Stimulated activated CD4-positive, alpha-beta T cell treated with anti-CD3 and anti-CD28 coated beads, Interleukin-2, amount 100 ng/mL, for 48 hours (primary cell): ENCODE measurements at places on chromosomes 1 and 21.

DNA sequence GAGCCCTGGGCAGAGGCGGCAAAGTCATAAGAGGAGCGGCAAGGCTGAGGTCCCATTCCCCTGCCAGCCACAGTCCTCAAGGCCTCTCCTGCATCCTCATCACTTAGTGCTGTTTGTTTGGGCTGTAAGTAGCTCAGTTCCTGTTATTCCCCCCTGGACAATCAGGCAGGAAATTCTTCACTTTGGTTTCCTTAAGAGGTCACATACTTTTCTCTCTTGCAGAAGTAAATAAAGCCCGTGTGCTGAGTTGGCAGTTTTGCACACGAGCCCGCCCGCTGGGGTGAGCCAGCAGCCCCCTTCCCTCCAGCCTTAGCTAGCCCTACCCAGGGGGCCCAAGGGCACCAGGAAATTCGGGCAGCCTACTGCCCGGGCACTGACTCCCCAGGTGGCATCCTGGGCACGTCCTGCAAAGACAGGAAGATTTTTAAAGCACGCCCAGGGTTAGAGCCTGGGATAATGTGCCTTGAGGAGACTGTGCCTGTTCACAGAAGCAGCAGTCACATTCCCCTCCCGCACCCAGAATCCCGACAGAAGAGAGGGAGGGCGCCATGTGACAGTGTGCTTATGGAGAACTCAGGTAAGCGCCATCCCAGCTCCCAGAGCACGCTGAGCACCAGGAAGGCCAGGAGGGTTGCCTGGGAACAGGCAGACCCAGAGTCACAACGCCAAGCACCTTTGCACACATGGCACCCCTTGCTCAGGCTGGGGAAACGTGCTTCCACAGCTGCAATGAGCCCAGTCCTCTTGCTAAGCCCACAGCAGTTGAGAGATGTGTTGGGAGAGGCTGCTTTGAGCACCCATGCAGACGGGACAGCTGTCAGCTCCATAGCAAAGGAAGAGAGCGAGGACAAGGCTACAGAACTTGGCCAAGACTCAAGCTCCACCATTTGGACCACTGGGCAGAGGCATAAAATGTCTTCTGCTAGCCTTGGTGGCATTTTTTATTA is 144.5 kb upstream of the TMEM51 start:
- DNase-seq = no peak

DNA sequence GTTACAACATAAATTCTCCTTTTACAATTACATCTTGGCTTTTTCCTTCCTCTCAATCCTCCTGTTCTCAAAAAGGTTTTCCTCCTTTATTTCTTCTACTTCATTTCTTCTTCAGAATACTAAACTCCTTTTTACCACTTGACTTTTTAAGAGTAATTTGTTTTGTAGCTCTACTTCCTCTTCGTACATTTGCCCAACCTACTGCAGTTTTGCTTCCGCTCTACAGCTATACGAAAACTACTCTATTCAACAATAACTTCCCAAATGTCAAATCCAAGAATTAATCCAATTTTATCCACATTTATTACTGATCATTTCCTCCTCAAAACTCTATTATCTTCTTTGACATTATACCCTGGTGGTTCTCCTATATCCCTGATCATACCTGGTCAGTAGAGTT is 3.4 kb downstream of the GDAP2 start:
- no peak for DNase-seq

GRCh38 chr1:219304227-219305226 is 130.8 kb downstream of the LYPLAL1 start:
- no peak for DNase-seq

DNA sequence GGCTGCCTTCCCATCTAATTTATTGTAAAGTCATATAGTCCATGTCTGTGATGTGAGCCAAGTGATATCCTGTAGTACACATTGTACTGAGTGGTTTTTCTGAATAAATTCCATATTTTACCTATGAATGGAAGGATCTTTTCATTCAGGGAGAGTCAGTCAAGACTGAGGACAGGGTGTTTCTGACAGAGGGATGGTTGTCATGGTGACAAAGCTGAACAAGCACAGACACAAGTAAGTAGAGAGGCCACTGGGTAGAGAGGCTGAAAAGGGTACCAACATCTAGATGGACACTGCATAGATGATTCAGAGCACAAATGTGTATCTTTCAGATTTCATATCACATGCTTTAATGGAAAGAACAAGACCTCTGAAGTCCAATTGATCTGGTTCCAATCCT is 22.6 kb upstream of the IL20 start:
- no peak for DNase-seq

GRCh38 chr21:18443701-18444100 is 40.1 kb upstream of the TMPRSS15 start:
- no peak for DNase-seq

GRCh38 chr1:215345208-215345607 is 221.9 kb upstream of the KCTD3 start:
- no peak for DNase-seq

GRCh38 chr1:228238007-228238406 is 30.2 kb downstream of the OBSCN start:
- no peak for DNase-seq

DNA sequence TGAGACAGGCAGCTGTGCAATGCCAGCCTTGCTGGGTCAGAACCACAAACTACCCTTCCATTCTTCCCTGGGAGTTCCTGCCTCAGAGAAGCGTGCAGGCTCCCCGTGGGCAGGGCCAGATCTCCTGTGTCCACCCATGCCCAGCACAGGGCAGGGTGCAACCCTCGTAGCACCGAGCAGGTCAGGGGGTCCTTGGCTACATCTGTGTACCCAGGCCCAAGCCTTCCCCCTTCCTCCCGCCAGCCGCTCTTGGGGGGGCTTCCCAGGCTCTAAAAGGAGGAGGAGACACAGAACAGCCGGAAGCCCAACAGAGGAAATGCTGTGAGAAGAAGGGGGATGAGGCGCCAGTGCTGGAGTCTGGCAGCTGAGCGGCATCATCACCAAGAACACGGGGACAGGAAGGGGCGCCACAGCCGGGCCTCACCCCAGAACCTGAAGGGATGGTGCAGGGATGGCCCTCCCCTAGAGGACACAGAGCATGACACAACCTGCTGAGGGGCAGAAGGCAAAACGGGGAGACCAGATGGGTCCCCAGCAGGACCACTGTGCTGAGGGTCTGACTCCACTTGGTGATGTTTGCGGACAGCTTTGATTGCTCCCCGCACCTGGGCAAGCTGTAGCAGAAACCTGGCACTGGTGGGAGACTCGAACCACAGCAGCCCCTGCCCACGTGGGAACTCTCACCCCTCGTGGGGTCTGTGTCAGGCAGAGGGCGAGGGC is 233.2 kb downstream of the NPHP4 start:
- DNase-seq = no peak

DNA sequence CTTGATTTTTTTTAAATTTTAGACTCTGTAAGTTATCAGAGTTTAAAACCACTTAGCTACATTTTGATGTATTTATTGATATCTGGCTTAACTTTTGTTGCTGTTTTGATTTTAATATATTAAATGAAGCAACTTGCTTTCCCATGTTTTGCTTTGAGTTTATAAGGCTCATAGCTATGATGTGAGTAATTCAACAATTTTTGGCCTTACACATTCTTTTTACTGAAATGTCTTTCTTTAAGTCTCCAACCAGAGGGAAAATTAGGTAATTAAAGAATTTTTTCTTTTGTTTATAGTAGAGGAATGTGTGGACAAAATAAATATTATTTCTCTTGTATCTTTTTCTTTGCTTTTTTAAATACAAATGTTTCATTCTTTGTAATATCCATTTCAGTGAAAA is 258.3 kb upstream of the ADAMTS5 start:
- DNase-seq = no peak

- DNase-seq = no peak
Measured at GRCh38 chr1:60279798-60280197, 206.2 kb upstream of the C1orf87 start.

- no peak for DNase-seq
Measured at GRCh38 chr1:206713070-206713469, 28.4 kb downstream of the MAPKAPK2 start.

GRCh38 chr1:153509036-153509435 is 26.8 kb downstream of the S100A6 start:
- DNase-seq = no peak

DNA sequence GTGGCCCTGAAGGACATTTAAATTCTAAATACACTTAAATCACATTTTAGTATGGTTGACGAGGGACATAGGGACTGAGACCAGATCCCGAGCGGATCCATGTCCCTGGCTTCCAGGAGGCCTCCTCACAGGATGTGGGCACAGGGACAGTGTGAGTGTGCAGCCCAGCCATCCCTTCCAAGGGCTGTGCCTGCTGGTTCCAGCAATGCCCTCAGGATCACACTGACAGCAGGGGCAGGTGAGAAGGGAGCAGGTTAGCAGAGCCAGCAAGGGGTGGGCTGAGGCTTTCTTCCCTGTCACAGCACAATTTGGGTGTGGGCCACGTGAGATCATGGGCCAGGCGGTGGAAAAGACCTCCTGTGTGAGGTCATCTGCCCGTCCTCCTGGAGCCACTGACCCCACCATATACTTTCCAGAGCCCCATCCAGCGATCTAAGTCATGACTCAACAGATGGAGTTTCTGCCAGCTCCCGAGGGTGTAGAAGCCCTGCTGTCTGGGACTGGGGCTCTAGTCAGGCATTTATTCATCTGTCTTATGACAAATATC is 37.0 kb upstream of the PRSS38 start:
- no peak for DNase-seq

- no peak for DNase-seq
Measured at GRCh38 chr1:117696561-117696960, 90.7 kb downstream of the TENT5C start.

DNA sequence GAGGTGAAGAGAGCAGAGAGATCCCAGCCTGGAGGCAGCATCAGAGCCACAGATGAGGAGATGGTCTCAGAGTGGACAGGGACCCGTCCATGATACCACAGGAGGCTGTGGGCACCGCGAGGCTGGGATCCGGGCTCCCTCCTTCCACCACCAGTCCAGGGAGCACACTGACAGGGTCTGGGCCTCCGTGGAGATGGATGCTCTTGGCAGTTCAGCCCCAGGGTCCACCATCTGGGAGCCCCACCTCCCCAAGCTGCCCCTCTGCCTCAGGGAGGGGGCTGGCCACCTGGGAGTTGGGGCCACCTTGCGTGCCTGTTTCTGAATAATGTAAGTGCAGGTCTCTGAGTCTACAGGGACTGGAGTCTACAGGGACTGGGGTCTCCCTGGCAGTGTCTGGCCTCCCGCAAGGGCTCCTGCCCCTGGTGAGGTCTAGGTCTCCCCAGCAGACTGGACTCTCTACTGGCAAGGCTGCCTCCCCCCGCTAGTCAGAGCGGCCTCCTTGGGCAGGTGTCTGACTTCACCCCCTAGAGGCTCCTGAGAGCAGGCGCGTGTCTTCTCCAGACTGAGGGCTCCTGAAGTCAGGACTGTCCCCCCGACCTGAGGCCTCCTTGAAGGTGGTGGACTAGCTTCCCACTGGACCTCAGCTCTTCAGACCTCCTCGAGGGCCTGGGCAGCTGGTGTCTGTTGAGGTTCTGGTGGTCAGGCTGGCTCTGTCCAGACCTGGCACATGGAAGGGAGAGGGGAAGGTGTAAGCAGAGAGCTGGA is 218.5 kb downstream of the PTPRU start:
- no peak for DNase-seq

DNA sequence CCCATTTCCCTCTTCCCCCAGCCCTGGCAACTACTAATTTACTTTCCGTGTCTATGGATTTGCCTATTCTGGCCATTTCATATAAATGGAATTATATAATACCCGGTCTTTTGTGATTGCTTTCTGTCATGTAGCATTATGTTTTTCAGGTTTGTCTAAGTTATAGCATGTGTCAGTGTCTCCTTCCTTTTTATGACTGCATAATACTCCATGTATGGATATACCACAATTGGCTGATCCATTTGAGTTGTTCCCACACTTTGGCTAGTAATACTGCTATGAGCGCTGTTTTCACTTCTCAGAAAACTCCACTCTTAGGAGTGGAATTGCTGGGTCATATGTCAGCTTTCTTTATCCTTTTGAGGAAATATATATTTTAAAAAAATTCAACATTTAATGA is 53.7 kb downstream of the HUNK start:
- no peak for DNase-seq

GRCh38 chr1:66328896-66329295 is 205.1 kb upstream of the SGIP1 start:
- DNase-seq = no peak

DNA sequence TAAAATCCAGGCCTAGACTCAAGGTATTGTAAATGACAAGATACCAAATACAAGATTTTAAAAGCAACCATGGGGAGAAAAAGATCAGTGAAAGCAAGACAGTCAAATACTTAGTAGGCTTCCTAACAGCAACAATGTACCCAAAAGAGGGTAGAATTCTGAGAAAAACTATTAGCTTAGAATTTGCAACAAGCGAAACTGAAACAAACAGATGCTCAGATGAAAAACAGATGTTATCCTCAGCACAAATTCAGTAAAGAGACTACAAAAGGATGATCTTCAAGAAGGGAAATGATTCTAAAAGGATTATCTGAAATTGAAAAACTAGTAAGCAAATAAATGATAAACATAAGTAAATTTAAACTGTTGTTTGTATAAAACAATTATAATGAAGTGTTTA is 40.0 kb downstream of the PDC start:
- DNase-seq = no peak

DNA sequence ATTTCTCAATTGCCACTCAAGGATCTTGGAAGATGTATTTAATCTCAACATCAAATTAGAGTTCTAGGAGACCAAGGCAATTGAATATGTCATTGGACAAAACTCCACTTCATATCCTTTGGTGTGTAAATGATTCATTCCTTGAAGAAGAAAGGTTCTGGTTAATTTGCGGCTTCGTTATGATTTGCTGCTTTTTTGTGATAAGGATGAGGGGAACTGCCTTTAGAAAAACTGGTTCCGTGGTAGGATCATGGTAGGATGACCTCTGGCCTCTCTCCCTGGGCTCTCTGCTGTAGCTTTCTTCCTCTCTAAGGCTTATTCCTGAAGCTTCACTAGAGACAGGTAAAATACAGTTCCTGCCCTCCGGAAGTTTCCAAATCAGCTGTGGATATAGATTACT is 51.5 kb upstream of the ERRFI1 start:
- DNase-seq = no peak

DNA sequence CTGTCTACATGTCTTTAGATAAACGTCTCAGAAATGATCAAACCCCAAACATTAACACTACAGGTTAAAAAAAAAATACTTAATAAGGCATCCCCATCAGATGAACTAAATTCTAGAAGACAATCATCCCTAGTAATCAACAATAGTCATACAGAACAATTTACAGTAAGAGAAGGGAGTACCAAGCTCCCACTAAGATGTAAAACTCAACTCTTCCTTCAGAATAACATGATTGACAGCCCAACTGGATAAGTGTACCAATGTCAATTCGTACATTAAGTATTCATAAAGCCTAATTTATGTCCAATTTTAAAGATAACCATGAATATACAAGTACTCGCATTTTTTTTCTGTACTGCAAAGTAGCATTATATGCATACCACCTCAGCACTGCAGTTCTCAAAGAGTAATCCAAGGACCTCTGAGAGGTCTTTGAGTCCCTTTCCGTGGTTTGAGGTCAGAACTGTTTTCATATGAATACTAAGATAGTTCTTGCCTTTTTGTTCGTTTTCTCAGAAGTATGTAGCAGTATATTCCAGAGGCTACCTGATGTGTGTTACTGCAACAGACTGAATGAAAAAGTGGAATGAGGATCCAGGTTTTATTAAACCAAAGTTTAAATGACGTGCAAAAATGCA is 6.6 kb downstream of the SCAF4 start:
- DNase-seq = no peak

GRCh38 chr1:206649261-206649921 is 14.1 kb downstream of the DYRK3 start:
- DNase-seq = no peak
